ENCODE measurements at places on chromosomes 1 and 21.

- DNase-seq, result no peak
These were observed 1.3 kb downstream of the ZBTB7B start for GRCh38 chr1:155003766-155004351.

DNA sequence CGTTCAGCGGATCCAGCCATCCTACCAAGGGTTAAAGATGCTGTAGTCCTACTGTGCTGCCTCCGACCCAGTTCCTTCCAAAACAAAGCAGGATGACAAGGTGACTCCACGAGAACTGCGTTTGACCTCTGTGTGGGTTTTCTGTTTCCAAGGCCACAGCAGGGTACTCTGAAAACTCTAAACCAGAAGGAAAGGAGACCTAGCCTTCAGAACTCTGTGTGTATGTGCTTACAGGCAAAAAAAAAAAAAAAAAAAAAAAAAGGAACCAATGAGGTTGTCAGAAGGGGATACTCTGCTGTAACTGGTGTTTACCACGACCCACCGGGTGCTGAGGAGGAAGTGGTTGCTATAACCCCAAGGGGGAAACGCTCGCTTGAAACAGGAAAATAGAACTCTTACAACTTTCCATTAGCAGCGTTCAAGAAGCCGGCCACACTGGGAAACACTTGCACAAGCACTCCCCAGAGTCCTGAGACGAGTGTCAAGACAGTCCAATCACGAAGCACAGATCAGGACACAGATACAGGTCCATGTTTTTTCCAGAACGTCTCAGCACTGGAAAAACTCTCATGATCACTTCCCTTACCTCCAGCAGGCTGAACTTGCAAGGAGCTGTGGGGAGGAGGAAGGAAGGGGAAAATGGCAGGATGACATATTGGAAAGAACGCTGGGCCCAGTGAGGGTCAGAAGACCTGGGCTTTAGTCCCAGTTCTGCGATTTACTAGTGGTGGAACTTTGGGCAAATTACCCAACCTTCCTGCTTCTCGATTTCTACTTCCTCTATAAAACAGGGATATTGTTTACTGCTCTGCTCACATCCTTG, 64.0 kb downstream of the ITPKB start:
- DNase-seq, result peak; percentile 91

- no peak for DNase-seq
These were observed 57.9 kb downstream of the SASS6 start for GRCh38 chr1:100074604-100075395.

GRCh38 chr1:37691497-37692077, 729 bp upstream of the CDCA8 start:
- DNase-seq, result peak; percentile 27

DNA sequence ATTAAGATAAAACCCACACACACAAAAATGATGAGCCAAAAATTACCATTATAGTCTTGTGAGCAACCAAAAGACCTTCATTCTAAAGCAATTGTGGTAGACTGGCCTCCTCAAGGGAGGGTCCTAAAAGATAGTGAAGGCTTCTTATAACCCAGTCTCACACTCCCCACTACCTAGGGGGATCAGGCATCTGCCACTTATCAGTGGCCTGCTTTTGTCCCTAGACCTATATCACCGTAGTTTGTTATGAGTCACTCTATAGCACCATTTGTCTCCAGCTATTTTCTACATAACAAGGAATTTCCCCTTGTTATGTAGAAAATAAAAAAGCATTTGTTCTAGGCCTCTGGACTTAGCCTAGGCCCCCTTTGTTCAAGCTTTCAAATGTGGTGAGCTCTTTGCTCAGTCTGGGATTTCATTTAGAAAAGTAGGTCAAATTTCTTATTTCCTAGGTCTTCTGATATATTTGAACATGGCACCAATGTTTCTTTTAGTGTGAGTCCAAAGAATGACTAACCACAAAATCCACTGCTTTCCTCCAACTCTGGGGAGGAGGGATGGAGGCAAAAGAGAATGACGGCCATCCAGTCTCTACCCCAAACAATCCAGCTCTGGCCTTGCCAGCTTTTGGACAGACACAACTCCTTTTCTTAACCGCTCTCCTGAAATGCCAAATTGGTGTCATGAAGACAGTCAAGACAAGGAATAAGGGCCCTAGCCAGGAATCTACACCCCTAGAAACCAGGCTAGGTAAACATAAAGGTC, 8.9 kb downstream of the ADAR start:
- no peak for DNase-seq

DNA sequence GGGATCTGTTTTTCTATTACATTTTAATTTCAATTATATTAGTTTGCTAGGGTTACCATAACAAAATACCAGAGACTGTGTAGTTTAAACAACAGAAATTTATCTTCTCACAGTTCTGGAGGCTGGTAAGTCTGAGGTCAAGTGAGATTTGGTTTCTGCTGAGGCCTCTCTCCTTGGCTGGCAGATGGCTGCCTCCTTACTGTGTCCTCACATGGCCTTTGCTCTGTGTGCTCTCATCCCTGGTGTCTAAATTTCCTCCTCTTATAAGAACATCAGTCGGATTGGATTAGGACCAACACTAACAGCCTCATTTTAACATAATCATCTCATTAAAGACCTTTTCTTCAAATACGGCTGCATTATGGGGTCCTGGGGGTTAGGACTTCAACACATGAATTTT, 195.2 kb upstream of the CHODL start:
- no peak for DNase-seq

- no peak for DNase-seq
These were observed 1410.1 kb downstream of the MRPL39 start for GRCh38 chr21:24197132-24197643.

DNA sequence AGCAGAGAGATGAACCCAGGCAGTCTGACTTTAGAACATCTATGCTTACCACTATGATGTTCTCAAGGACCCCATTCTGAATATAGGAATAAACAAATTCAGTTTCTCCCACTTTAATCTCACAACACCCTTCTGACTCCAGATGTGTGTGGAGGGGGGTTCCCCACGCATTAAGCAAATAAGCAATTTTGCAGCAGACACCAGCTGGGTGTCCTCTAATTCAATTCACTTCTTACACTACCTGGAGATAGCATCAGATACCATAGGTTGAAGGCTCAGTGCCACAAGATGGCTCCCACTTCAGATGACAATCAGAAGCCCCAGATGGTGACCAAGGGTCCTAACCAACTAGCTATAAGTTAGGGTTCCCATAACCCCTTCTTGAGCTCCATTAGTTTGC, 30.3 kb upstream of the CEP350 start:
- peak; percentile 33 for DNase-seq

DNA sequence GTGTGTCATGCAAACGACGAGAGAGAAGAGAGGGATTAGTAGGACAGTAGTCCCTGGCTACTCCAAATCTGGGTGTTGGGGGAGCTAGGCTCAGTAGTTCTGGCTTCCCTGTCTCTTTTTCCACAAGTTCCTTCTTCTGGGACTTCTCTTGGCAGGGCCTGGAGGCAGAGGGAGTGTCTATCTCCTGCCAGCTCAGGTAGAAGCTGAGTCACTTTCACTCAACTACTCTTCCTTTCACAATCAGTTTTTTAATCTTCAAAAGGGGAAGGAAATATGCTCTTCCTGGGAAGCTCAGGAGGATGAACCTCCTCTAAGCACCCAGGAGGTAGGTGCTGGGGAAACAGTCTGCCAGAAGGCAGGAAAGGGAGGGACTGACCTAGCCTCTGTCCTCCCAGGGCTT, 35.2 kb upstream of the MAGOH start:
- no peak for DNase-seq

- no peak for DNase-seq
These were observed 7.5 kb downstream of the RIPK4 start for GRCh38 chr21:41759214-41759840.

- peak; percentile 69 for DNase-seq
These were observed 1.2 kb downstream of the AGPAT3 start for GRCh38 chr21:43866260-43866629.

DNA sequence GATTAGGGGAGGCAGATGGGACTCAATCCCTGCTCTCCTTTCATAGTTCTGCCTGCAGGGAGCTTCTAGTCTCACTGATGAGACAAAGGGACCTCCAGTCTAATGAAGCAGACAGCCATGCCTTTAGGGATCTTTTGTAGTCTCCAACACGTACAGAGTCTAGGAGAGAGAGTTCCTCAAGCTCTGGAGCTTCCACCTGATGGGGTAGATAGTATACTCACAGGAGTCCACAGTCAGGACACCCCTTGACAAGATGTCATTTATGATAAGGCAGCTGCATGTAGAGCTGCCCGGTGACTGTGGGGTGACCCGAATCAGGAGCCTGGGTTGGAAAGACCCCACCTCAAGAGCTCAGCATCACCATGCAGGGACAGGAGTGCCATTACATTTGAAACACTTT, 55.3 kb upstream of the CNTN2 start:
- DNase-seq, result no peak

DNA sequence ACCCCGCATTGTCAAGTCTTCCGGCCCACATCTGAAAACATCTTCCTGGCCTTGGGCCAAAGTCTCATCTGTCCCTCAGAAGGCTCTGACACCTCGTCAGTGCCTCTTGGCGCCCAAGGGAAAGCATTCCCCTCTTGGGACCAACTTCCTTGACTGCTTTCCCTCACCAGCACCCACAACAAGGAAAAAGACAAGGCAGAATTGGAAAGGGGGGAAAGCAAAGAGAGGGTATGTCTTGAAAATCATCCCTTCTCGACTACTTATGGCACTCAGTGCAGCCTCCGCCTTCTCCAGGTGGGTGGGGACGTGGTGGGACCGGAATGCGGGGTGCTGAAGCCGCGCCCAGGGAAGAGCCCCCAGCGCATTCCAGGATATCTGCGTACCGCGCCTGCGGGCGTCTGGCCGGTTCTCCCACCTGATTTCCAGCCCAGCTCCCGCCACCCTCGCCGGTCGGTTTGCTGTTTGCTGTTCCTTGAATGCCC, 554 bp upstream of the SLC39A1 start:
- DNase-seq, result no peak

GRCh38 chr1:61293197-61293596, 210.8 kb downstream of the NFIA start:
- no peak for DNase-seq

DNA sequence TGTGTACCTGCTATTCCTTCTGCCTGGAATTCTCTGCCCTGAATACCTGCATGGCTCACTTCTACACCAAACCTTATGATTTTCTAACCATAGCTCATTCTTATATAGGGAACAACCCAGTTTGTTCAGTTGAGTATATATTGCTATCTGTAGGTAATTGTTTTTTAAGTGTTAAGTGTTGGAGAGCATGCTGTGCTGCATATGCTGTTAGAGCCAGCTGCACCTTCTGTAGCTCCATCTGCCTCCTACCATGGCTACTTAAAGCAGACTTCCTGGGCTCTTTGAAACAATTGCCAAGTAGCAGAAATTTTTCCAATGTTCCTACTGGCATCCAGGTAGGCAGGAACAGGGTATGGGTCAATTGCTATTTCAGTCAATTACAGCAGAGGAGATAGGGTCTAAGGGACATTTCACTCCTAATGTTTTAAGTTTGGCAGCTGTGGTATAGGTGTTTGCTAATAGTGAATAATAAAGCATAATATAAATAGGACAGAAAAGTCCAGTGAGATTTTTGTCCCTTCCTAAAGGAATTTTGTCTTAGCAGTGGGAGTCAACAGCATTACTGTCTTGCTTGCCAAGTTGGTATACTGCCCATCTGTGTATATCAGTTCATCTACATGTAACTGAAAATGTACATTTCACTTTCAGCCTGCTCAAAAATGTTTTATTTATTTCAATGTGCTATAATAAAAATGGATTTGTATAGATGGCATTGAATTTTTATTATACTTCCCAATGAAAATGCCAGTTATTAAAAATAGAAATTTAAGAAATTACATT, 34.0 kb upstream of the C1orf115 start:
- no peak for DNase-seq

DNA sequence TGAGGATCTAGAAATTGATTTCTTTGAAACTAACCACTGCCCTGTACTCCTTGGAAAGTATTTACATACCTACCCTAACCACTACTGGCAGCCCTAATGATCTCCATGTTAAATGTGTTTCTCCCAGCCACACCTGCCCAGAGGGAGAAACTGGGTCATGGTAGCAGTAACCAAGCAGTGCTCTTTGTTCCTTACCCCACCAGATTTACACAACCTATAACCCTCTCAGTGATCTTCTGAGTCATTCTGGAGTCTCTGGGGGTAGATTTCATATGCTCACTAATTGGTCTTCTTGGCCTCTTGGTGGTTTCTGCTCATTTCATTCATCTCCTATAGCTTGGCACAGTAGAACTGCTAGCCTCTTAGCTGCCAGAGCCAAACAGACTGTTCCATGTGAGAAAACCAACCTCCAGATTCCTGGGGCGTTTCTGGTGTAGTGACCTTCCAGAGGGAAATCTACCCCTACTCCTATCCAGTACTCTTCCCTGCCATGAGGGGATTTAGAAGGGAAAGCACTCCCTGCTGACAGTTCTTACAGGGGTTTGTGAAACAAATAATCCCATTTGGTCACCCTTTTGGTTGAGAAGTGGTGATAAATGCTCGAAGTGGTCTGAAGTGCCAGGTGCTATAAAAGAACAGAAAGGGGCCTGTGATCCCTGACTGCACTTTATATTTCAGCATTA, 36.2 kb upstream of the LRIG2 start:
- DNase-seq, result no peak

- no peak for DNase-seq
These were observed 123.4 kb upstream of the KCNK1 start for GRCh38 chr1:233490488-233490887.

DNA sequence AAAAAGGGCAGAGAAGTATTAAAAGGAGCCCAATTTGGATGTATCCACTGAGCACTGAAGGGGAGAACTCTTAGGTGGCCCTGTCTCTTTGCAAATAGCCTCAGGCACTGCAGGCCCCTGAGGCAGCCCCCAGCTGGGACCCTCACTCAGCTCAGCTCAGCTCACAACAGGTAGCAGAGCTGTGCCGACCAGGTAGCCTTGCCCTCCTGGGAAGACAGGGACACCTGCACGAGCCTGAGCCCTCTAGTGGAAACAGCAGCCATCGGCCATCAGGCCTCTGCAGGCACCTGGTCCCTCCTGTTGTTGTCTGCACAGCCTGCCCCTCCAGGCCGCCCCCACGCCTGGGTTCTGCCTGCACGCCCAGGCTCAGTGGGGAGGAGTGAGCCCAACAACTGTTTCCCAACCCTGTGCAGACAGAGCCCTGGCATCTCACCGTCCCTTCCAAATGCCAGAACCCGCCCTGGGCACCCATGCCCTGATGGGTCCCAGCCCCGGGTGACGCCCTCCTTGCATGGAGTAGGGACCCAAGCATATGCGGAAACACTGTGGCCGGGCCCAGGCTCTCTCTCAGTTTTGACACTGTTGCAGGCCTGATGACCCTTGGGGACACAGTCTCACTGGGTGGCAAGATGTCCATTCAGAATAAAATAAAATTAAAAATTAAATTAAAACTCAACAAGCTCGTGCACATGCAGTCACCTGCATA, 60.0 kb upstream of the AJAP1 start:
- no peak for DNase-seq

- no peak for DNase-seq
These were observed 284.1 kb downstream of the BACH1 start for GRCh38 chr21:29582855-29583254.
